ENCODE measurements at places on chromosomes 6 and 20.

DNA sequence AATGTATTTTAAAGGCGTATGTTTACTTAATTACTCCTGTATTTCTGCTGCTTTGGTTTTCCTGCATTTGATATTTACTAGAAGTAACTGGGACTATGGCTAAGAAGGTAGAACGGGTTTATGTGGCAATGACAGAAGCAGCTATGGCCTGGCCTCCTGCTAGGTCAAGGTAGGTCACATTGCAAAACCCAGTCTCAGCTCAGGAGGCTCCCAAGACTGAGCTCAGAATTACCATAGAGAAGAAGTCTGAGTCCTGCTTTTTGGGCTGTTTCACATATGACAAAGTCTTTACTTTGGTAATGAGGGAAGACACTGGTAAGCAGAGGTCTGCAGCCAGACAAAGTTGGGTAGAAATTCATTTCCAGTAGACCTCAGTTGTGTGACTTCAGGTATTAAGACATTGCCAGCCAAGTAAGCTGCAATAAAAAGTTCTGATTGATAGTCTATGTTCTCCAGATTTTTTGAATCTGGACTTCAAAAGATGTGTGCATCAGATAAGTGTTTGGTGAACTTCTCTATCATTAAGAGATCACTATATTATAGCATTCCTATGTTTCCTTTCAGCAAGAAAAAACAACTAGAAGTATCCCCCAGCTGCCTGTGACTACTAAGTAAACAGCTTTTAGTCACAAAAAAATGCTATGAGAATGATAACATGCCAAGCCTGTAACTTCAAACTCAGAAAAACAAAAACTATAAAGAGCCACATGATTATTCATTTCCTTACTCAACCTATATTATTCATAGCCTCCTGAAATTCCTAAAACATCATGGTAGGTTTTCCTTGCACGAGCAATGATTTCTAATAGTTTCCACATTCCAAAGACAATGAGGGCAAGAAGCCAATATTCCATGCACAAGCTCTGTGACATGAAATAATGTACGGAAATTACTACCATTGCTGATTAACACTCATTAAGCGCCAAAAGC is 312.3 kb downstream of the HAO1 start:
- DNase-seq: no peak

GRCh38 chr20:44110816-44111568 is 76.0 kb downstream of the JPH2 start:
- no peak for DNase-seq

DNA sequence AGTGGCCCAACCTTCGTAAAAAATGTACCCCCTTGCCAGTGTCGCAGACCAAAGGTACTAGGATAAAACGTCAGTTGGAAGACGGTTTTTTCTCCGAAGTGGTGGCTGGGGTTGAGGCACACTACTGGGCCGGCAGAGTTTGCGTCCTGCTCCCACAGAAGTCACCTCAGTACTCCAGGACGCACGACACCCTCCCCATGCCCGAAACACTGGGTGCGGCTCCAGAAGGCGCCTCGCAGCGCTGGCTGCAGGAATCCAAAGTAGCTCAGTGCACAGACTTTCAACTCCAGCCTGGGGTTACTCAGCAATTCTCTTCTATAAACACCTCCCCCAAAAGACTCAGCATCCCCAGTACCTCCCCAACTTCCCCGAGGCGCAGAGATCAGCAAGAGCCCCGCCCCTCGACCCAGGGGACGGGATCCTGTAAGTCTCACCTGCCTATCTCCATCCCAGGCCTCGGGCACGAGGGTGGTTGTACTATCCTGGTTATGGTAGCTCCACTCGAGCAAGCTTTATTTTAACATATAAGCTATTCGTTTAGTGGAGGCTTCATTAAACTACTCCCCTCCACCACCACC is 88.2 kb downstream of the ZFP64 start:
- no peak for DNase-seq

- no peak for DNase-seq
Observed at GRCh38 chr6:149031201-149031858, 284.5 kb downstream of the UST start.

- DNase-seq: no peak
Observed at GRCh38 chr20:41837669-41838224, 219.6 kb upstream of the CHD6 start.

DNA sequence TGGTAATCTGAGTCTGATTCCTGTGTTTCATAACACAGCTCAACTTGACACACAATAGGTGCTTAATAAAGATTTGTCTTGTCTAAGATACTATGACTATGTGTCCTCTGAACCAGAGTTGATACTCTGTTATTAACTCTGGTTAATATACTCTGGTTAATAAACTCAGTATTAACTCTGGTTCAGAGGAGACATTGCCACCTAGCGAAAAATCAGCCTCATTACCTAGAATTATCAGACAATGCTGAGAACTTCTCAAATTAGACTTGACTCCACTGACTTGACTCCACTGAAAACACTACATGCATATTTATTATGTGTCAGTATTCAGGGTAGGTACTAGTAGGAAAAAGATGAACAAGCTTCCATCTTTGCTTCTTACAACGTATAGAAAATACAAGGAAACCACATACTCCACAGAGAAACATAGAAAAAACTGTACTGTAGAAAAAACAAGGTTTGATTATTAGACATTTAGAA is 73.9 kb downstream of the AHI1 start:
- no peak for DNase-seq

DNA sequence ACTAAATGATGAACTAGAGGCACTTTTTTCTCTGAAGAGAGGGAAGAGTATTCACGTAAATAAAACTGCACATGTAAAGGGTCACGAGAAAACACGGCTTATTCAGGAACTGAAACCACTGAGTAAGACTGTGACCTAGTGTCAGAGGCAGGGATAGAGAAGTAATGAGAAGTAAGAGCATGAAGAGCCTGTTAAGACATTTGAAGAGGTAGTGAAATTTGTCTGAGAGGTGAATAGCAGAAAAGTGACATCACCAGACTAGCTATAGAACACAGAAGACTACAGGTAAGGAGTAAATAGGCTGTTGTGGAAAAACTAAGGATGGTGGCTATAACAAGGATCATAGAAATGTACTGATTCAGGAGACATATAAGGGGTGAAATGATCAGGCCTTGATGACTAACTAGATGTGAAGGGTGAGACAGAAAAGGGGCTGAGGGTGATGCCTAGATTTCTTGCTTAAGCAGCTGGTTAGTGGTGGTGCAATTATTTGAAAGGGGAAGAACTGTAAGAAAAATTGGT is 76.8 kb downstream of the REV3L start:
- DNase-seq: no peak

DNA sequence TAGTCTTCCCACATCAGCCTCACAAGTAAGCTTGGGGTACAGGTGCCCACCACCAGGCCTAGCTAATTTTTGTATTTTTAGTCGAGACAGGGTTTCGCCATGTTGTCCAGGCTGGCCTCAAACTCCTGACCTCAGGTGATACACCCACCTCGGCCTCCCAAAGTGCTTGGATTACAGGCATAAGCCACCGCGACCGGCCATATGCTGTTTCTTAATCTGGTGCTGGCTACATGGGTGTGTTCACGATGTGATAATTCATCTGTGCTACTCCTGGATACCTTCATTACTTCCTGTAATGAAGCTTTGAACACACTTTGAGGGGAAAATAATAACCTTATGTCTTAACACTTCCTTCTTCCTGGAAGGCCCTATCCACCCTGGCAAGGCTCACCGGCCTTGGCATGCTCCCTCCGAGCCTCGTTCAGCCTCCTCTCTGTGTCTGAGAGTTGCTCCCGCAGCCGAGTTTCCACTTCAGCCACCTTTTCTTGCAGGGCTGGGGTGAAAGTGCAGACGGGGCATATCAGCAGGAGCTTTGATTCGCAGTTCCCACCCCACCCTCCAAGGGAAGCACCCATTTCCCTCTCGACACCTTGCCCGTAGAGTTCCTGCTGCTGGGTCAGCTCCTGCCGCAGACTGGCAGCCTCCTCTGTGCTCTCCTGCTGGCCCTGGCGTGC is 5.6 kb upstream of the PSORS1C2 start:
- DNase-seq: no peak

DNA sequence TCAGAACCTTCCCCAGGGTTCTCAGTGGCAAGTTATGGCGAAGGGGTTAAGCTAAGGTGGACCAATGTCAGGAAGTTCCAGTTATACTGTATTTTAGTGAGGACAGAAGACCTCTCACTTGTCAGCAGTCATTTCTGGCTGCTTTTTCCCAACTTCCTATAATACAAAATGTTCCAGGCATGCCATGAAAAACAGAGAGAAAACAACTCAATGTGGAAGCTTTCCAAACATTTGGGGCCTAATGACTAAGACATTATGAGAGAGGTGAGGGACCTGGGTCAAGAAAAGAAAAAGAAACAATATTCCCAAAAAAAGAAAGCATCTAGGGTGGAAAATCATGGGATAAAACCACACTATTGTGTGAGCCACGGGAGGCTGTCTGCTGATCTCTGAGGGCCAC is 99.9 kb upstream of the MAP3K4 start:
- no peak for DNase-seq

GRCh38 chr20:9409981-9410380 is 104.4 kb upstream of the LAMP5 start:
- no peak for DNase-seq

DNA sequence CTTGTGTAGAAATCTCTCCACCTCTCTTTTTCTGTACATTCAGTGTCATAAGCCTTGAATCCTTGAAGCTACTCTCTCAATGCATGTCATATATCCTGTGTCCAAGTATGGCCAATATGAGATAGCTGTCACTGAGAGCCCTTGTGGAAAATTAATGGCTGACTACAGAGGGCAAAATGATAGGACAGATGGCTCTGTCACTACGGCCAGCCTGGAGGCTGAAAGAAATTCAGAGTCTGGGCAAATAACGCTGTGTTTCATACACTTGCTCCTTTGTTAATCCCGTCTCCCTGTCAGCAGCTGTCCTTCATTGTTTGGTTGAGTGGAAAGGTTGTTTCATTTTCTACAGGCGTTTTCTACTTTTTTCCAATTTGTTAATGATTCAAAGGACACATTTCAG is 70.4 kb upstream of the VGLL2 start:
- no peak for DNase-seq

DNA sequence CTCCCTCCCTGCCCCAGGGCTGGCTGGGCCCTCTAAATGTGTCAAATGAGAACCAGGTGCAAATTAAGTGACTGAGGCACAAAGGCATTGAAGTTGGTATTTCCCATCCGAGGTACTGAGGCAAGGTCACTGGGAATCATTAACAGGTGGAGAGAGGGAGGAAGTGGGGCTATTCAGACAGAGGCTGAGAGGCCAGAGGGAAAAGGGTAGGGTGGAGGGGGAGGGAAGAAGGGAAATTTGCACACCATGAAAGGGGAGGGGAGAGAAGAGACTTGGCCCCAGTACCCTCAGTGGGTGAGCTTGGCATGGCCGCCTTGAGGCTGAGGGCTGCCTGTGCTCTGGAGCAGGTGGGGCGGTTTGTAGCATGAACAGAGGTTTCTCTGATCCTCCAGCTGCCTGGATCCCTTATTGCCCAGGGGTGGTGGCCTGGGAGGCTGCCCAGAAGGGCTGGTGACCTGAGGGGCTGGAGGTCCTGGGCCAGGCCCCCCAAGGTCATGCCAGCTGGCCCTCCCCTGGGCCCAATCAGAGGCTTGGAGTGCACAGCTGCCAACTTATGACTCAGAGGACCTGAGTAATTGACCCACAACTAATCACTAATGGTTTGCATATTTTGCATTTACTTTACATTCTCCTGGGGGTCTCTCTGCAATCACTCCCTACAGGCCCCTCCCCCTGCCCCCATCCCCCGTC is 40.3 kb upstream of the ZFAND3 start:
- DNase-seq: no peak

DNA sequence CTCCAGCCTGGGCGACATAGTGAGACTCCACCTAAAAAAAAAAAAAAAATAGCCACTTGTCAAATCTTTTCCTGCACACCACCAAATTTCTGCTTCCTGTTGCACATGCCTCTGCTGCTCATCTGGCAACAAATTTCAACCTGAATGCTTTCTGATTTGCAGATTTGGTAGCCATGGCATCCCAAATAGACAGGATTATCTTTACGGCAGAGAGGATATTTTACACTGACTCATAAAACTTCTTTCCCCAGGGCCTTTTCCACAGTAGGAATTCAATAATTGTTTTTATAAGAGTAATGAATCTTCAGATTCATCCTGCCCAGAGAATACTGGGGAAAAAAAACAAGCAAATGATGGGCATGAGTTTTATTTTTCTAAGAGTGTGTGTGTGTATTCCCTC is 264.6 kb downstream of the FRK start:
- DNase-seq: no peak

GRCh38 chr6:157242791-157243190 is 80.5 kb downstream of the TMEM242 start:
- no peak for DNase-seq

DNA sequence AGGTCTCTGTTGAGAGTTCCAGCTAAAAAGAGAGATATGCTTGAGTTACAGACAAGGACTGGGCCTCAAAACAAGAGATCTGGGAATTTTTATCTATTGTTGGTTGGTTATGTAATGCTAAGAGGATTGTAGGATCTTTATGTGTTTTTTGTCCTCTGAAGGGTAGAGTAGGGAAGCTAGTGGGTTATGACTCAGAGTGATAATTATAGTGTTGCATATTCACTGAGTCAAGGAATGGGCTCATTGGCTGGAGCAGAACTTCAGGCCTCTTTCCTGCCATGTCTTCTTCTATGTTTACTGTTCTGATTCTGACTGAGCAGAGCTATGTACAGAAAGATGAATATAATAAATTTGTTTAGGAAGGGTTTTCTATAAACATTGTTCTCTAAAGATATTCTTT is 66.1 kb upstream of the NOX3 start:
- no peak for DNase-seq

GRCh38 chr20:37986873-37987601 is 46.2 kb downstream of the TTI1 start:
- DNase-seq: no peak

DNA sequence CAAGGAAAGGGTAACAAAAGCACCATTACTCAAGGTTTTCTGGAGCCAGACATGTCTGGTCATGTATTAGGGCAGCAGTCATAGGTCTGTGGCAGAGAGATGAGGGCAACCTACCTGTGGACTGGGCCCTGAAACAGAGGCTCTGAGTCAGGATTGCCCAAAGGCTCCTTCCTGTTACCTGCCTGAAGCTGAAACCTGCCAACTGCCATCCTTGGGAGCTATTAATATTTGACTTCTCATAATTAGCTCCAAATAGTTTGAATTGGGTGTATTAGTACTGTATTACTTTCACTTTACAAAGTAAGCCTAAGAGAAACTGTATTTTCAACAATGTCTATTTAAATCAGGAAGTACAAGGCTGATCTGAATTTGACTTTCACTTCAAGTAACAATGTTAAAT is 72.0 kb upstream of the TBX18 start:
- no peak for DNase-seq

Data from stimulated activated naive CD4-positive, alpha-beta T cell treated with Interleukin-2 at 50 U/mL for 16 hours (primary cell).